HFFc6 (cell line): ENCODE measurements at places on chromosomes 2 and 18. TPM values are rescaled to one million over a fixed set of nuclear protein-coding genes. Genes with fewer than 3 reads are reported as not detected.

Gene MAPRE3
- 14.7 to 18.6 TPM (median 17.2 TPM) in 3 replicates for total RNA-seq

DNA sequence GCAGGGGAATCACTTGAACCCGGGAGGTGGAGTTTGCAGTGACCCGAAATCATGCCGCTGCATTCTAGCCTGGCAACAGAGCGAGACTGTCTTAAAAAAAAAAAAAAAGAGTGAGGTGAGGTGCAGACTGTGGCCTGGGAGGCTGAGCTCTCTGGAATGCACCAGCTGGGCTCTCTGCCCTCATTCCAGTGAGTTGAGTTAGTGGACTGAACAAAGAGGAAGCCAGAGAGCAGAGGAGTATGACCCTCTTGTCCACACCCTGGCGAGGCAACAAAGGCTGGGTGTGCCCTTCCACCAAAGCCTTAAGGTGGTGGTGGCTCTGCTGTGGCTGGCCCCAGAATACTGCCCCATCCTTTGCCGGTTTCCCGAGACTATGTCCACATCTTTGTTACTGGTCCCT lies 71.3 kb upstream of the ACKR3 start:
- DNase-seq: peak; percentile 6
- H3K27ac ChIP-seq: no peak overlapping the region
- no peak overlapping the region for H3K4me3 ChIP-seq
- peaks cover 3% of the 10 kb centered on the region; the same call in 1 of the 2 replicates for H3K27me3 ChIP-seq

Gene TNFRSF11A
- not detected in 2 replicates for total RNA-seq

Gene RAB31
- total RNA-seq: 27.6 to 44.4 TPM (median 27.7 TPM) in 3 replicates

Gene AKAIN1
- total RNA-seq: not detected in 3 replicates
